PC-9 (cell line): ENCODE measurements at places on chromosomes 1 and 21.

DNA sequence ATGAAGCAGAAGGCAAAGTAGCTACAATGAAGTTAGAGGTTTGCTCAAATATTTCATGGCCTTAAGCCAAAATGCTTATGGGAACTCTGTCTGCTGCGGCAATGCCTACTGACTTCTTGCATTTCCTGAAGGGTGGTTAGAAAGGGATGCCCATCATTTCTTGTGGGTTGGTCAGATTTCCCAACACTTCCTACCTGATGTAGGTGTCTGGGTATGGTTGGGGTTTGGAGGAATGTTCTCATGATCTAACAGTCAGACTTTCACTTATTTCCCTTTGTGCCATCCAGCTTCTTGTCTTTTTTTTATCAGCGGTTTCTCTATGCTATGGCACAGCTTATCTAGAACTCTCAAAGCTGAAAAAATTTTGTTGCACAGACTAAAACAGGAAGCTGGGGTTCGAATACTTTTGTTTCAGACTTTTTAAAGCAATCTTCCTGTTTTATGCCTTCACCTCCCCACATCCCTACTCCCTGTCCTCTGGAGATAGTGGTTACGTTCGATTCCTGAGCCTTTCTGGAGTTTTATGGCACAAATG is 307.7 kb downstream of the USP25 start:
- DNase-seq, result no peak

DNA sequence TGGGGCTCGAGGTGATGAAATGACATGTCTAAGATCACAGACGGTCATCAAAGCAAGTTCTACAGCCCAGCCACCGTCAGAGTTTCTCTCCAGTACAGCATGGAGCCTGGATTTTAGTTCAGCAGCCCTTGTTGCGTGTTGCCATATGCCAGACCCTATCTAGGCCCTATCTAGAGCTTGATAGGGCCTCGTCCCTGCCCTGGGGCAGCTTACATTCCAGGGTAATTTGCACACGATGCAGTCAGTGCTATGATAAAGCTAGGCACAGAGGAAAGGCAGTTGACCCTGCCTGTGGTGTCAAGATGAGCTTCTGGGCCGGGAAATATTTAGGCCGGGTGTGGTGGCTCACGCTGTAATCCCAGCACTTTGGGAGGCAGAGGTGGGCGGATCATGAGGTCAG is 18.9 kb downstream of the ETV3L start:
- no peak for DNase-seq

DNA sequence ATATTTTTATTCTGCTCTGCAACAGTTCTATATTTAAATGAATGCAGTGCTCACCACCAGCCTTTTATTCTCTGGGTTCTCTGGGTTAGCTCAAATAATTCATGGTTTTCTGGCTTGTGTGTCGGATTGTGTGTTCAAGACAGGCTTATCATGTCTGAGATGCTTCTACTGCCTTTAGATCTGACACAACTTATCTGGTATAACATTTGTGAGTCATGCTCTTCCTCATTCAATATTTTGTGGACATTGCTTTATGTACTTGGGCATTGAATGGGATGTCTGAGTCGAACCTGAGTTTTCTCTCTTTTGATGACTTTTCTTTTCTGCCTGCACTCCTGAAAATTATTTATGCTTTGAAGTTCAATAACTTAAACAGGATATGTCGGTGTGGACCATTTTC is 17.6 kb upstream of the PKP1 start:
- DNase-seq, result peak; percentile 48

DNA sequence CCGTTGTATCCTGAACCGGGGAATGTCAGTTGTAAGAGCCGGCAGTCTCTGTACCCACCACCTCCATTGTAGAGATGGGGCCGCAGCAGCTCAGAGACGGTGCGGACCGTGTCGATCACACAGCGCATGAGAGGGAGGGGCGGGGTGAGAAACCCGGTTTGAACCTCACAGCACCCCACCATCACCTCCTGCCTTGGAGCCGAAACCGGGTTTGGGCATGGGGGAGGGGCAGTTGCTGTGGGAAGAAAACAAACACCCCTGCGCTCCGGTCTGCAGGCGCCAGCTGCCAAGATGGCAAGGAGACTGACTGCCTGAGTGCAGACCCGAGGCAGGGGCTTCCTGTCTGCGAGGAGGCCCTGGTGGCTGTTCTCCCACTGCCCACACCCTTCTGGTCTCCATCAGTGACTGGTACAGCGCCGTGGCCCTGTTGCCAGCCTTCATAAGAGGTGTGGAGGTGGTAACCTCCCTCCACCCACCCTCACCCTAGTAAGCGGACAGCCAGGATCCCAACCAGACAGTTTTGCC is 69.2 kb upstream of the SSBP3 start:
- DNase-seq, result no peak

GRCh38 chr1:3459940-3460671 is 5.6 kb downstream of the ARHGEF16 start:
- peak; percentile 65 for DNase-seq

- no peak for DNase-seq
These were observed 11.5 kb upstream of the KCNAB2 start for GRCh38 chr1:6033986-6034749.
